Tongue (tissue), 3 donors: ENCODE measurements at places on chromosomes 2 and 18. TPM values are rescaled to one million over a fixed set of nuclear protein-coding genes. Genes with fewer than 3 reads are reported as not detected.
A peak's percentile ranks its signal among the peaks of the same experiment; 100 is the strongest.

AMER3 gene
- total RNA-seq, result not detected

- DNase-seq, result no peak
Observed at GRCh38 chr2:127347734-127348392, 39.9 kb downstream of the MAP3K2 start.

DNA sequence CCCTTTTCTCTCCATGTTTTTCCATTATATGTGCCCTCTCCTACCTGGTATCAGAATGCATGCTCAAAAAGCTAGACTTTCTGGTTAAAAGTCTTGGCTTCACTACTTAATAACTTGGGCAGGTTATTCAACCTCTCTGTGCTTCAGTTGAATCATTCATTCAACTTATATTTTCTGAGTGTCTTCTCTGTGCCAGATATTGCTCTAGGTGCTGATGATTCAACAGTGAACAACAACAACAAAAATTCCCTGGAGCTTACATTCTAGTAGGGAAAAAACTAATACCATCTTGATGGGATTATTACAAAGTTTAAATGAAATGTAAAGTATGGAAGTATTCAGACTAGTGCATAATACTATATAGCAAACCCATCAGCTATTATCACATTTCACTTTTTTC is 55.2 kb downstream of the SOS1 start:
- no peak for DNase-seq

INHA gene
- 1.5 TPM for total RNA-seq

ALLC gene
- not detected for total RNA-seq

AP1S3 gene
- total RNA-seq, result 3.0 TPM

DNA sequence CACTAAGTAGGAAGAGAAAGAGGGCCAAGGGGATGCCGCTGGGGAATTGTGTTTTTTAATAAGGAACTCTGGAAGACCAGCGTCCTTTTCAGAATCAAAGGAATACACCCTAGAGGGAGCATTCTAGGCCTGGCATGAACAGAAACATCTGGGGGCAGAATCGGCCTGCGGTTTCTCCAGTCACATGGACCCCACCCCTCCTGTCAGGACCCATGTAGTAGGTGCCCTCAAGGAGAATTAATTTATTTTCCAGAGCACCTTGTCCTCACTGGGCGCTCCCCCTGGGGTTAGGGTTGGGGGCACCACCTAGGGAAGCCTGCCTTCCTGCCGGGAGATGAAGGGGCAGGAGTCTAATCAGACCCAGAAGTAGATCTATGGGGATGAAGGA is 44.2 kb downstream of the TMEM37 start:
- DNase-seq, result no peak

AGXT gene
- not detected for total RNA-seq

PROM2 gene
- total RNA-seq, result 12.6 TPM

DNA sequence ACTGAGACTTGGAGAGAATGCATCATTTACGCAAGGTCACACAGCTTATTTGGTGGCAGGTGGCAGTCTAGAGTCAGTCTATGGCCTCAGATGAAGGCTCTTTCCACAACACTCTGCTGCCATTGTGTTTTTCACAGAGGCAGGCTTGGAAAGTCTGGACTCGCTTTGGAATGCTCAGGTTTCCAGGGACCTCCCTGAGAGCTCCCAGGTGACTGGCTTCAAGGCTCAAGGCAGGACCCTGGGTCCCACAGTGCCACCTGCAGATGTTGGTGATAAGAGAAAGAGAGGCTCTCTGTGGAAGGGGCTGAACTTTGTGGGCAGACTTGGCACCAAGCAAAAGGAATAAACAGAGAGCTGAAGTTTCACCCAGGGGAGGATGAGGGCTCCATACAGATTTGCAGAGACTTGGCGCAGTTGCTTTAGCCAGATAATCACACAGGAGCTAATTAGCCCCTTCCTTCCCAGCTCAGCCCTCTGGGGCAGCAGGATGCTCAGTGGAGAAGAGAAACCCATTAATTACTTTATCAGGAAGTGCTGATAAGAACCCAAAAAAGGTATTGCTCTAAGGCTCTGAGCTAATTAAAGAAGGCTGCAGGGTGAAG is 103.5 kb downstream of the LBH start:
- DNase-seq, result no peak

GRCh38 chr2:60299179-60299578 is 254.3 kb downstream of the BCL11A start:
- DNase-seq, result no peak

PSTPIP2 gene
- total RNA-seq, result 3.8 TPM

GRCh38 chr2:170824526-170825015 is 7.9 kb downstream of the GAD1 start:
- DNase-seq, result no peak

GRCh38 chr2:237600205-237600846 is 9.8 kb upstream of the RAB17 start:
- peak; percentile 86 for DNase-seq

GRCh38 chr2:105537920-105538319 is 139.1 kb upstream of the FHL2 start:
- DNase-seq, result no peak

- DNase-seq, result no peak
Observed at GRCh38 chr2:17573085-17573803, 32.7 kb downstream of the VSNL1 start.

- DNase-seq, result no peak
Observed at GRCh38 chr2:32718752-32719151, 90.9 kb downstream of the TTC27 start.

- DNase-seq, result no peak
Observed at GRCh38 chr18:35619464-35619863, 37.9 kb downstream of the GALNT1 start.

TUBA3E gene
- total RNA-seq, result not detected

C2orf66 gene
- not detected for total RNA-seq

- peak; percentile 83 for DNase-seq
Observed at GRCh38 chr18:49768051-49768391, 45.3 kb downstream of the ACAA2 start.

DNA sequence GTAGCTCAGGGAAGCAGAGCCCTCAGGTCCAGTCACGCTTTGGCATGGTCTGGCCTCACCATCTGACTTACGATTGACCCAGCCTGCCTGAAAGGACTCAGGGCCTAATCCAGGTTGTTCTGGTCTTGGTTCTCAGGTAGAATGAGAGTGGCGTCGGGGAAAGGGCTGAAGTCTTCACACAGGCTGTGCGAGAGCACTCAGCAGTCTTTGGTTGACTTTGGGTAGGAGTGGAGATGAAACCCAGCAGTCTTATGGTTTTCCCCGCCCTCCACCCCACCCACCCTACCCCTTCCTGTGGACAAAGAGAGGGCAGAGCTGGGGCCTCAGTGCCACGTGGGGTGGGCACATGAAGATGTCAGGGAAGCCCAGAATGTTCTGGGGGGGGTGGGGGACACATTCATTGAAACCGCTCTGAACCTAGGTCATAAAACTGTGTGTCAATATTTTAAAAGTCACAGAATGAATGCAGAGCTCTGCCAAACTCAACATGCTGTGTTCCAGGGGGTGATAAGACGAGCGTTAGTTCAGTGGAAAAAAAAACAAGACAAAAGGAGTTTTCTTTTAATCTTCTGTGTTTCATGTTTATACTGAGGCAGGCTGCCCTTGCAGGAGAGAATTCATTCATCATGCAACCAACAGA is 58.6 kb upstream of the ALPP start:
- DNase-seq, result no peak

FOXD4L1 gene
- not detected for total RNA-seq

DNA sequence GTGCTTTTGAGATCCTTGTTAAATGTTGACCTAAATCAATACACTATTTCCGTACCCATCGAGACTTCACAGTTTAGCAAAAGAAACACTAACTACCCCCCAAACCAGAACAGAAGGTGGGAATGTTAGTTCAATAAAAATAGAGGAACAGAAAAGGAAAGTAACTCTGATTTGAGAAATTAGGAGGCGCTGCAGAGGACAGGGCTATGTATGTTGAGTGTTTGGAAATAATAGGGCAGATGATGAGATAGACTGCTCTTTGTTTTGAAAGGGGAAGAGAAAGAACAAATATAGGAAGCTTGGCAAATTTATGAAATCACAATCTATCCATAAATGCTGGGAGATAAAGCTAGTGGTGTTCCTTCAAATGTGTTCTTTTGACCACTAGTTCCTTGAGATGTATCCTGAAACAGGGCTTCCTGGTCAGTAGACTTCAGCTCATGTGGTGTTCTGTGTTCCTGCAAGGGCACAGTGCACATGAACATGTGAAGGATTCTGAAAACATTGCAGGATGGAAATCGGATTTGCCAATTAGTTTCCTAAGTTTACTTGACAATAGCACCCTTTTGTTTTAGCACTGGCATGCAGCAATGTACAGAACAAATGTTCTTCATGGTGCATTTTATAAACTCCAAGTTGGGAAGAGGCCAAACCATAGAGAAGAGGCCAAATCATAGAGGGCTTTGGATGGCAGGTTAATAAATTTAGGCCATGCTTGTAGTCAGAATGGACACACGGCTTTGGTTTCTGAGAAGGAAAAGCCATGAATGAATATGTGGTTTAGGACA is 39.8 kb downstream of the RHBDD1 start:
- peak; percentile 56 for DNase-seq

- DNase-seq, result peak; percentile 54
Observed at GRCh38 chr2:240983361-240983995, 14.9 kb upstream of the SNED1 start.

MARCHF7 gene
- 222 TPM for total RNA-seq

DNA sequence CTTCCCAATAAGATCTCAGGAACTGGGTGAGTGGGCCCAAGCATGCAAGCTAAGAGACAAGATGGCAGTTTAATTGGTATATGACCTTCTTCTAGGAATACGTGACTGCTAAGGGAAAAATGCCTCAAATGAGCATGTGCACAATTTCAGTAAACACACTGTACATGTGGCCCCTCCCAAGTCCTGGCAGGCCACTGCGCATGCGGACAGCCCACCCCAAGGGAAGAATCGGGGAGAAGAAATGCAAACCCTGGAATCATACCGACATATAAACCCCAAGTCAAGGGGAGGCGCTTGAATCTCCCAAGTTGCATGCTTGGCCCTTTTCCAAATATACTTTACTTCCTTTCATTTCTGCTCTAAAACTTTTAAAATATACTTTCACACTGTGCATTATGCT is 15.2 kb upstream of the CCDC93 start:
- DNase-seq, result no peak

CXCR2 gene
- 0.31 TPM for total RNA-seq

DNA sequence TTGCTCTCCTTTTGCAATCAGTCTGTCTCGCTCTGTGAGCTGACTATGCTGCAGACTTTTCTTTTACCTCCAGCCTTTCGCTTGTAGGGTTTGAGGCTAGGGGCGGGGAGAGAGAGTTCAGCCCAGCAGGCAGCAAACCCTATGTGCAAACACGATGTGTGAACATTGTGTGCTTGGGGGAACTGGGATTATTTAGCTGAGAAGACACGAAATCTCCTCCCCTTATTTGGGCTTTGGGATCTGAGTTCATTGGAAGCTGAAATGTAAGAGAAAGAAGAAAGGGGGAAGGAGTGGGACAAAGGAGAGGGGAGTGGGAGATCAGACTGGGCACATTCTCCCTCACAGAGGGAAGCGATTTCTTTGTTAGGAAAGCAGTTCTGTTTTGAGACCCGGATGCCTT is 189.6 kb upstream of the TNP1 start:
- DNase-seq, result peak; percentile 69

SIX3 gene
- not detected for total RNA-seq

DNA sequence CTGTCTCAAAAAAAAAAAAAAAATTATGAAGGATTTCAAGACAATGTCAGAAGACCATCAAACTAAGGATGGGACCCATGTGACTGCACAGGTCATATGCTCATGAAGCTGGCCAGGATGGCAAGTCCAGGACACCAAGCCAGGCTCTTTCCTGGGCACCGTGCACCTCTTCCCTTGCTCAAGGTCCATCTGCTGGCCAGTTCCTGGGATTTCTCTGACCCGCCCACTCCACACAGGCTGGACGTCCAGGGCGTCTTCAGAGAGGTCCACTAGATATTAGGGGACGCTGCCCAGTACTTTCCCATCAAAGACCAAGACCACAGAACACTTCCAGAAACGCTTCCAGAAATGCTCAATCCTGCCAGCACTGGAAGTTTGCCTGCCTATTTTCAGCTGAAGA is 14.3 kb downstream of the TEX44 start:
- no peak for DNase-seq

DNA sequence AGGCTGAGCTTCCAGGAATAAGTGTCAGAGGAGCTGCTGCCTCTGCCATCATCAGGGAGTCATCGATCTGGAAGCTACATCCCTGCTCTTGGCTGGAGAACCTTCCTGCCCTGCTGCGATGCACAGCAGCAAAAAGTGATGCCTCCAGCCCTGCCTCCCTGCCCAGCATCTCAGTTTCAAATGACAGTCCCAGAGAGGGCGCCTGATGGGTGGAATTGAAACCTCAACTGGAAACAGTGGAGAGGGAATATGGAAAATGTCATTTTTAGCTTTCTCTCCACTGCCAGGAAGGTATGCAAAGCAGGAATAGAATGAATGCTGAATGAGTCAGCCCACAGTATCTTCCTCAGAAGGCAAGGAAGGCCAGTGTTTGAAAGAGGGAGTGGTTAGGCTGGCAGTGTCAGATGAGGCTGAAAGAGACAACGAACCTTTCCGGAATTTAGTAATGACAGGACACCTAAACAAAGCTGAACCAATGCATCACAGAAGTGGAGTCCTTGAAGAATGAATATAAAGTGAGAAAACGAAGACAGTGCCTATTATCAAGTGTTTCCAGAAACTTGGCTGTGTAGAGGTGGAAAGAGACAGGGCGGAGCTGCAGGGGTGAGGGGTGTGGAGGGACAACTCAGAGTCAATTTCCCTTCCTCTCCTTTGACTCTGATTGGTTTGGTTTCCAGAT is 153.9 kb upstream of the NDUFV2 start:
- DNase-seq, result peak; percentile 30

- peak; percentile 3 for DNase-seq
Observed at GRCh38 chr2:236317938-236318396, 53.8 kb upstream of the ASB18 start.

- DNase-seq, result no peak
Observed at GRCh38 chr2:55859875-55860274, 63.7 kb downstream of the EFEMP1 start.

EIPR1 gene
- 28.9 TPM for total RNA-seq

- DNase-seq, result peak; percentile 94
Observed at GRCh38 chr2:56183643-56184499, at the start of gene CCDC85A. Gene CCDC85A, plus strand, starts transcription at chr2:56183990. Its CDS starts 635 bp downstream, at chr2:56184625.

SERPINB12 gene
- 2.6 TPM for total RNA-seq

- no peak for DNase-seq
Observed at GRCh38 chr2:152655880-152656279, 61.4 kb downstream of the PRPF40A start.

DNA sequence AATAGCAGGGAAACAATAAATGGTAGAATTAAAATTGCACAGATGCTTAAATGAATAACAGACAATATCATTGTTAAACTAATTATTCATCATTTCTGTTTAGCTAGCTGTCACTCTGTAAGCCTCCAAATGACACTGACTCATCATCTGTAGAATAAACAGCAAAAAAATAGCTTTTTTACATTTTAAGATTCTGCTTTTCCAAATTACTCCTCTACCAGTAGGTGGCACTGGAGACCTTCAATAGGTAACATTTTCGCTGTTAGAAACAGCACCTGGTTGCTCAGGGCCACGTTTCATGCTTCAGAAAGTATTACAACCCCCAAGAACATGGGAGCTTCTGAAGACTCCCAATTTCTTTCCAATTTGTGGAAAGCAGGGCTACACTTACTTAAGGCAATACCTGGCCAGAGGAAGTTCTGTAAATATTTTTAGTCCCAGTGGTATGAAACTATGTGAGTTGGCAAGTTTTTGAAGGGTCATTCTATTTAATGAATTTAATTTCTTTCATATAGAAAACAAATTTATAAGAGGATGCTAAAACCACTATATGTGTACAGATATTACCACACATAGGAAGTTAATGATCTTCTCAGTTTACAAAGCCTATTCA is 45.4 kb downstream of the TTN start:
- peak; percentile 70 for DNase-seq

CCDC93 gene
- 23.6 TPM for total RNA-seq
